Fibroblast of the aortic adventitia (primary cell): ENCODE measurements at places on chromosomes 1 and 21.

- DNase-seq = no peak
Observed at GRCh38 chr1:208044589-208045462, 133.9 kb upstream of the CD34 start.

- DNase-seq = peak; percentile 11
Observed at GRCh38 chr21:45074818-45075595, 627 bp downstream of the ADARB1 start.

DNA sequence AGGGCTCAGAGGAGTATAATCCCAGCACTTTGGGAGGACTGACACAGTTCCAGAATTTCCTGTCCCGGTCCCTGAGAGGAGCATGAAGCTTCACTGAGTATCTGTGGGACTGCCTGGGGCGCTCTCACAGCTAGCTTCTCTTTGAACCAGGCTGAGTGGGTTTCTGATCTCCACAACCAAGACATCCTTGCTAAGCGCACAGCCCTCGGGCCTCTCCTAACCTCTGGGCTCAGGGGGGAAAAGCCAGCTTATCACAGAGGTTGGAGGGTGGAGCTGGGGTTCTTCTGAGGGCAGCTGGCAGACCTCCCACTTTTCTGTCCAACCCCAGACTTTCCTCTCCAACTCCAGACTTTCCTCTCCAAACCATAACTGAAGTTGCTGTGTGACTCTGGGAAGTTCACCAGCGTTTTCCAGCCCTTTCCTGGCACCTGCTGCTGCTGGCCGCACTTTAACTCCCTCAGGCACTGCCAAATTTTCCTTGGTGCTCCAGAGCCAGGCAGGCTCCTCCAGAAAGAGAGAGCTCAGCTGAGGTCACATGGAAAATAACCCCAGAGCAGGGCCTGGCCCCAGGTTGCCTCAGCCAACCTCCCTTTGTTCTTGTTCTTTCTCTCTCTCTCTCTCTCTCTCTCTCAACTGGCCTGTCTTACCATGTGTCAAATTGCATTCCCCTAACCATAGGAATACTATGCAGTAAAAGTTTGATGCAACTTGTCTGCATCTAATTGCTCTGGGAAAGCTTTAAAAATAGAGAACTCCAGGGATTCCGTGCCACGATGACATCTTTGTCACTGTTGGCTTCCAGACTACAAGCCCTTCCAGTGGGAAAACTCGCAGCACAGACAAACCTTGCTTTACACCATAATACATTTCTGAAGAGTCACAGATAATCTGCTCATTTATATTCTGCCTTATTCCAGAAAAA is 49.5 kb downstream of the OLFML2B start:
- peak; percentile 84 for DNase-seq

DNA sequence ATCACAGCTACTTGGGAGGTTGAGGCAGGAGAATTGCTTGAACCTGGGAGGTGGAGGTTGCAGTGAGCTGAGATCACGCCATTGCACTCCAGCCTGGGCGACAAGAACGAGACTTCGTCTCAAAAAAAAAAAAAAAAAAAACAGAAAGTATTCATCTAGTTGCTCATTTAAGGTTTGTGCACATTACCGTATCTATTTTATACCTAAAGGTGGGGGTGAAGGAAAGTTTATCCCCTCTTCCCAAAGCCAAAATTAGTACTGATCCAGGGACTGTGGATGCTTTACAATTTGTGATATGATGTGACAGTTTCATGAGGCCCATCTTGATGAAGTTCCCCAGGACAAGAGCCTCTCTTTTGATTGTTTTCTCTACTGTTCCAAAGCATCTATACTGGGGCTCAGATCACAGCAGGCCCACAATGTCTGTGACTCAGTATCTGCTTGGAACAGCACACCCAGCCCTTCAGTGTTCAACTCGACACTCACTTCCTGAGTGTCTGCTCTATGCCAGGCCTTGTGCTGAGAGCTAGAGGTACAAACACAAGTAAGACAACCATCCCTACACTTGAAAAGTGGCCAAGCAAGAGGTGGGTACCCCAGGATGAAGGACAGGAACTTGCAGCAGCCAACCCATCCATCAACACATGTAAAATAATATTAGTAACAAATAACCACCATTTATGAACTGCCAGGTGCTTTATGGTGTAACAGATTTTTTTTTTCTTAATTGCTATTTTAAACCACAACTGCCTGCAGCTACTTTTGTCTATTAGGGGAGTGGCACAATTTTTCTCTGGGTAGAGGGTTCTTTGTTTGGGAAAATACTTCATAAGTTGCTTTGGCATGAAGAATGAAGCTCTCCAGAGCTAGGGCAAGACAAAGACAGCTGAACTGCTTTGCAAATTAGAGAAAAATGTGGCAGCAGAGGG is 29.0 kb upstream of the KHDRBS1 start:
- DNase-seq = peak; percentile 48

- no peak for DNase-seq
Observed at GRCh38 chr21:35225573-35225972, 176.5 kb upstream of the RUNX1 start.

DNA sequence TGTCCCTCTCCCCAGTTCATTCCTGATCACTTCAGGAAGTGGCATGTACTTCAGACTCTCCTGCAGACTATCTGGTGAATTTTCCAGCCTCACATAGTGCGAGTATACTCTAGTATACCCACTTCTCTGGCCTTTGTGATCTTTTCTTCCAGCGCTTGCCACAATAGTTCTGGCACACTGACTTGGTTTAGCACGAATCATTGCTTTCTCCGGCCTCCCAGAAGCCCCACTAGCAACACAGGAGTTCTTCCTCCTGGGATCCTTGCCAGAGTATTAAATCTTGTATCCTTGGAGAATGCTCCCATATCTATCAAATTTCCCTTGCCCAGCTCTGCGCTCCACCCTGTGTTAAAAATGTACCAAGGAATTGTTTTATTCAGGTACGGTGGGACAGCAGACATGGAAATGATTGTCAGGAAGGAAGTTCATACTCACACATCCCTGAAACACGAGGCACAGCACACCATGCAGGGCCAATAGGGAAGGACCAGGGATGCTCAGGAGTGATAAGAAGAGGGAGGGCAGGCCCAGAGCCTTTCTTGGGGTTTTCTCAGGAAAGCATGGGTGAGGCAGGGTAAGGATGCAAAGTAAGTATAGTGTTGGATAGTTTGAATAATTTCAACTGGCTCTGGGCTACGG is 136.7 kb downstream of the ADSS2 start:
- peak; percentile 35 for DNase-seq

- DNase-seq = peak; percentile 50
Observed at GRCh38 chr1:201751872-201752271, 77.1 kb upstream of the IPO9 start.

DNA sequence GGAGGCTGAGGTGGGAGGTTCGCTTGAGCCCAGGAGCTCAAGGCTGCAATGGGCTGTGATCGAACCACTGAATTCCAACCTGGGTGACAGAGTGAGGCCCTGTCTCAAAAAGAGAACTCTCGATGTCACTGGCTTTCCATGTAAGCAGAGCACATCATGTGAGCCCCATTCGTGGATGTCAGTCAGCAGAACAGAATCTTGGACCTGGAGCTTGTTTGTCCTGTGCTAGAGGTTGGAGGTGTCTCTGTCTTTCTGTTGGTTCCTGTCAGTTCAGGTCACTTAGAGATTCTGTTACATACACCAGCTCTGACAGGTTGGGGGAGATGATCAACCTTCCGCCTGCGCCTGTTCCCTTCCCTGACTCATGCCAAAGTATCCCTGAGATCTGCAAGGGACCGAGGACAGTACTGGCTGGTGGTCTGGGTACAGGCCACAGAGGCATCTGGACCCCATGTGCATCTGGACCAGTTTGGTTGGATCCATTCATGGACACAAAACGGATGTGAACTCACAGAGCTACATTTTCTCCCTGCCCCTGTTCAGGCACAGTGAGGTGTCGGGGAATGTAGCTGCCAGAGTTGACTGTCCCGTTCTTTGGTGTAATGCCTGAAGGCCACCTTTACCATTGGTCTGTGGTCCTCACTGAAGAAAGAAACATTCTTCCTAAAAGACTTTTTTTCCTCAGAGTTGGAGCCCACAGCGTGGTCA is 10.0 kb downstream of the ARF1 start:
- DNase-seq = no peak

GRCh38 chr1:185601189-185601588 is 133.0 kb upstream of the HMCN1 start:
- DNase-seq = no peak

DNA sequence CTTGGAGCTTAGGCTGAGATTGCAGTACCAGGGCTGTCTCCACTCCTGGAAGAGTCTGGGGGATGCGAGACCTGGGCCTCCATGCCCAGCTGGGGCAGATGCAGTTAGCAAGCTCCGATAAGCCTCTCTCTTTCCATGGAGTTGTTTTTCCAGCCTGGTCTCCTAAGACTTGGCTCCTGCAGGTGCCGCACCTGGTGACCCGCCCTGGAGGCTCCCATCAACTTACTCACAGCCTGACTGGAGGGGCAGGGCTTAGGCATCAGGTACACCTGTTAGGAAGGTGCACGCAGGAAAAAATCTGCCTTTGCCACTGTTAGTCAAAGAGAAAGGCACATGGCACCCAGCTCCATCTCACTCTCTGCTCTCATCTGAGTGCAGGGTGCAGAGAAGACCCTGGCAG is 198.1 kb upstream of the TMEM51 start:
- no peak for DNase-seq

DNA sequence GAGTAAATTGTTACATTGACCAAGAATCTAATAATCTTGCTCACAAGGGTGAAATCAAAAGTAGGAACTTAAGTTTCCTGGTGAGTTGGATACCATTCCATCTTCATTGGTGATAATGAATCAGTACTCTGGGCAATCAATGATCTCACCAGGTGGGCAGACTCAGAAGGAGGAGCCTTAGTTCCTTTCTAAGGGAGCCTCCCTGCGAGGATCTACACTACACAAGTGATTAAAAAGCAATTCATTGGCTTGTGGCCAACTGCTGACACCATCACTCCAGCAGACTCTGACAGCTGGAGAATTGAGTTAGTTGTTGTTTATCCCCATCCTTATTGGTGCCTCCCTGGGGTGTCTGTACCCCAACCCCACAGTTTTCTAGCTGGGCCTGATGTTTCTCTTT is 84.1 kb upstream of the VANGL1 start:
- no peak for DNase-seq

- no peak for DNase-seq
Observed at GRCh38 chr1:80457409-80457808, 1343.3 kb upstream of the ADGRL2 start.
